ENCODE measurements at places on chromosomes 13 and 19.

GRCh38 chr19:13881692-13882418 is 4.9 kb downstream of the NANOS3 start:
- DNase-seq = peak; percentile 65

GRCh38 chr19:11652492-11652891 is 55.2 kb downstream of the ZNF627 start:
- no peak for DNase-seq

DNA sequence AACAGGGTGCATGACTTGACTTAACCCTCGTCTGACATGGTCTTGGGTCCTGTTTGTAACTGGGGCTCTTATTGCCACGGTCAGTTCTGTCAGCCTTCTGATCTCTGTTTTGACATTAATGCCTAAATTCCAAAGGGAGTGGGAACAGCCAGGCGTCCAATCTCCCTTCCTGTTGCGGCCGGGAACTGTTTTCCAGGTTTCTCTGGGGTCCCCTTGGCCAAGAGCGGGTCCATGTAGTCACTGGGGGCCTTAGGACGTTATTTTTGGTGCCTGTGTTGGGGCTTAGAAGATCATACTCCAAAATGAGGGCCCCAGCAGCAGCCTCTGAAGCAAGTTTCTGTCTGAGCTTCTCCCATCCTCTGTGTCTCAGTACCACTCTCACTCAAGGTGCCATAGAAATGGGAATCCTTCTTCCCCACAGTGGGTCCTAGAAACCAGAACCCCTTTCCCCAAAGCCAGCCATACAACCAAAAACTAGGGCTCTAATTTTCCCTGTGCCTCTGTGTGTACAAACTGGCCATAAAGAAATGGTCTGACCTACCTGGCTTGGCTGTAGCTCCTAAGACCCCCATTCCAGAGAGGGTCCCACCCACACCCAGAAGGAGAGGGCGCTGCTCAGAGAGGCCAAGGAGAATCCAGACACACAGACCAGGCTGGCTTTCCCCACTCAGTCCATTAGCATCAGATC is 50.4 kb downstream of the C13orf46 start:
- DNase-seq = peak; percentile 23

- no peak for DNase-seq
Observed at GRCh38 chr19:8680676-8681344, 17.8 kb downstream of the ACTL9 start.

DNA sequence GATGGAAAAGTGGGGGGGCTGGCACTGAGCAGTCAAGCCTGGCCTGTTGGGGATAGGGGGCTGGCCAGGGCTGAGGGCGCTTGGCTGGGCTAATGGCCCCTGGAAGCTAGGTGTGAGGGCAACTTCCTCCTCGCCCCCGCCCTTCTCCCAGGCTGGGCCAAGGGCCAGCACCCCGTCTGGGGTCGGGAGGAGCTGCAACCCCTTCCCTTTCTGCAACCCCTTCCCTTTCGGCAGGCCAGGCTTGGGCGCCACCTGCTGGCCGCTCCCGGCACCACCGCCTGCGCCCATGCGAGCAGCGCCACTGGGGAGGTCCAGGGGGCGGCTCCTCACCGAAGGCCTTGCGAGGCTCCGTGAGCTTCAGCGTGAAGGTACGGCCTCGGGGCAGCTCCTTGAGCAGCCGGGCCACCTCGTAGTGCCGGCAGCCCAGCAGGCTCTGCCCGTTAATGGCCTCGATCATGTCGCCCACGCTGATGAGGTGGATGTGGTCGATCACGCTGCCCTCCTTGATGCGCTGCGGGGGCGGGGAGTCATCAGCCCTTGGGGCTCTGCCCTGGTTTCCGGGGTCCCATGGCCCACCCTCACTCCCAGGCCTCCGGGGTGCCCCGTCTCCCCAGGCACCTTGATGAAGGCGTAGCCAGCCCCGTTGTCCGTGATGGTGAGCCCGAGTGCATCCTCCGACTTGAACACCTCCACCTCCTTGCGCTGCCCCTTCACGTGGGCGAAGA is 5.0 kb upstream of the PTGER1 start:
- peak; percentile 56 for DNase-seq

DNA sequence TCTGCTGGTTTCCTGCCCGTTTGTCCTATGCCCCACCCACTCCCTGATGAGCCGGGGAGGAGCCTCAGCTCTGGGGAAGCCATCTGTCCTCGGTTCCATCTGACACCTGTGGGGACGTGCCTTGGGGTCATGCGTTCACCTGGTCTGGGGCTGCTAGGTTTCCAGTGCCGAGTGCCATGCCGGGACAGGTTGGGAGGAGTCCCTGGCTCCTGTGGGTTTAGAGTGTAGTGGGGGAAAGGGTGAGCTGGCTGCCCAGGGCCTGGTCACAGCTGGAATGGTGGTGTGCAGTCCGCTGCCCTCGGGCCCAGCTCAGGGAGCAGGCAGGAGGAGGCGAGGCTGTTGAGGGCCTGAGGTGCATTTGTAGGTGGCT is 2.5 kb downstream of the KDM4B start:
- DNase-seq = no peak

- DNase-seq = no peak
Observed at GRCh38 chr13:97068151-97068550, 73.9 kb upstream of the OXGR1 start.

- DNase-seq = no peak
Observed at GRCh38 chr13:84571264-84571663, 689.0 kb upstream of the SLITRK1 start.

Measured in CD8-positive, alpha-beta T cell (primary cell).